ENCODE measurements at places on chromosomes 13 and 19.

DNA sequence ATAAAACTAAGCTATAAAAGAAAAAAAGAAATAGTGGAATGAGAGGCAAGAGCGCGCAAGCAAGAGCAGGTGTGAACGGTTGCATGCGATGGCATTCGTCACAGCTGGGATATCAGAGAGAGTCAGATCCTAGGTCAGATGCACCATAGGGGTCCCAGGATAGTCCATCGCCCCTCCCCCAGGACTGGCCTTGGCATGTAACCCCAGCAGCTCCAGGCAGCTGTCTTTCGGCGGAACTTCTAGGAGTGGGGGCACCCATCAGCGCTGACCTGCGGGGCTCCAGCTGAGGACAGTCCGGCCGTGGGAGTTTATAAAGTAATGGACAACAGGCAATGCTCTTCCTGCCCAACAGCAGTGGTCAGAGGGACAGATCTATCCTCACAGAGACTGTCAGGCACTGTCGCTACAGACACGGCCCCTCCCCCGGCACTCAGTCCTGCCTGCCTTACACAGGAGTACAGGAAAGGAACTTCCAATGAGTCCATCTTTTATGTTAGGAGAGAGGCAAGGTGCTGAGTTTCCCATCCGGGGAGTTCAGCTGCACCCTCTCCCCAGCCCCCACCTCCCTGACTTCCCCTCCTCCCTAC lies 1.4 kb downstream of the SIAH3 start:
- DNase-seq = no peak

GRCh38 chr13:54657588-54657987 lies 1629.0 kb downstream of the OLFM4 start:
- no peak for DNase-seq

DNA sequence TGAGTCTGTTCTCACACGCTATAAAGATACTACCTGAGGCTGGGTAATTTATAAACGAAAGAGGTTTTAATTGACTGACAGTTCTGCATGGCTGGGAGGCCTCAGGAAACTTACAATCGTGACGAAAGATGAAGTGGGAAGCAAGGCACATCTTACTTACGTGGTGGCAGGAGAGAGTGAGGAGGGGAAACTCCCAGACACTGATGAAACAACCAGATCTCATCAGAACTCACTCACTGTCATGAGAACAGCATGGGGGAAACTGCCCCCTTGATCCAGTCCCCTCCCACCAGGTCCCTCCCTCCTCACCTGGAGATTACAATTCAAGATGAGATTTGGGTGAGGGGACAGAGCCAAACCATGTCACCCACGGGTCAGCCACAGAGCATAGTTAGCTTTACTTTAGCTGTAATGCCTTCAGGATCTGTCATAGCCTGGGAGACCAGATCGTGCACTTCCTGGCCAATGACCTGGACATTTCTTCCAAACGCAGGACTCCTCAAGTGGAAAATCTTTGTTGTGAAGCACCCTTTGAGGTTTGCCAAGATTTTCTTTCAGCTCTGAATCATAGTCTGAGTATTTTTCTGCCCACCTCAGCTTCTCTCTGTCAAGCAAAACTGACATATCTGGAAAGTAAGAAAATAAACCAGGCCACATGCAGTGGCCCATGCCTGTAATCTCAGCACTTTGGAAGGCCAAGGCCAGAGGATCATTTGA lies 25.2 kb upstream of the HIF3A start:
- no peak for DNase-seq

DNA sequence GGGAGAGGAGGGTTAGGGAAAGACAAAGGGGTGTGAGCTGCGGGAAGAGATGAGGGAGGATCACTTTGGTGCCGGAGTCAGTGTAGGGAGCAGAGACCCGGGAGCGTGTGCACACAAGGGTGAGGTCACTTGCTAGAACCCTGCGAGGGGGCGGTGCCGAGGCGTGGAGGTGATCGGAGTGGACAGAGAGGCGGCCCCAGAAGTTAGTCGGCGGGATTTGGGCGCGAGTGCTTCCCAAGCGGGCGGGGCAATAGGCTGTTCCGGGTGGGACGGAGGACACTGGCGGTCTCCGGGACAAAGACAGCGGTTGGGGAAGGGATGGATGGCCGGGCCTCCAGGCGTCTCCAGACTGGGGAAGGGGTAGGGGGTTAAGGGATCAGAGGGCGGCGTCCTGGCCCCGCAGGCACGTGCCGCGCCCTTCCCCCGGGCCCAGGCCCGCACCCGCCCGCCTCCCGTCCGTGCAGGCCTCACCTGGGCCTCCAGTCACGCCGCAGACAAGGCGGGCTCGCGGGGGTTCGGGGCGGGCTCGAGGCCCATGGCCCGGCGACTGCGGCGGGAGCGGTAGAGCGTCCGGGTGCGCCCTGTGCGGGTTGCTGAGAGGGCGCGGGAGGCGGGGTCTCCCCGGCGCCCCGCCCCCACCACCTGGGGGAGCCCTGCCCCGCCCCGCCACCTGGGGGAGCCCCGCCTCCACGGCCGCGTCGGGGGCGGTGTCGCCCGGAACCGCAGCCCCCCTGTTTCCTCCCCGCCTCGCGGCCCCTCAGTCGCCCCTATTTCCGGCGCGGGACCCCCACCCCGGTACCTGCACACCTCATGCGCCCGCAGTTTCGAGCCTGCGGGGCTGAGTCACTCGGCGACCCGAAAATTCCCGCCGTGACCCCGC lies at the start of gene LPAR2:
Gene LPAR2, minus strand, starts transcription at position 600 of the 880 bp plus-strand sequence. CDS start 945 bp downstream, outside the sequence.
- DNase-seq = peak; percentile 80

DNA sequence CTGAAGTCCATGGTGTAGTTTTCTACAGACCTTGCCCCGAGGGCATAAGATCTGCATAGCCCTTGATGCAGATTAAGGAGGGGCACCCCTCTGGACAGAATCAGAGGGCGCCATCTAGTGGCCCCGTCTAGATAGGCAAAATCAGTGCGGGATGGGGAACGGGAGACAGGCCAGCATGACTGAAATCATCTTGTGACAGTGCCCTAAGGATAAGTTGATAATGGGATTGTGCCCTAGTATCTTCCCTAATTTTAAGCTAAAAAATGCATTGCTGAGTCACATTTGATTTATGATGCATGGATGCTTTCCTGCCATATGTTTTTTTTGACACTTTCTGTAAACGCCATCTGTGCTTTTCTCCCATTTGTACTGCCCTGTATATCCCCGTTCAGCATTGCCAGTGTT lies 19.0 kb upstream of the GPI start:
- peak; percentile 61 for DNase-seq

DNA sequence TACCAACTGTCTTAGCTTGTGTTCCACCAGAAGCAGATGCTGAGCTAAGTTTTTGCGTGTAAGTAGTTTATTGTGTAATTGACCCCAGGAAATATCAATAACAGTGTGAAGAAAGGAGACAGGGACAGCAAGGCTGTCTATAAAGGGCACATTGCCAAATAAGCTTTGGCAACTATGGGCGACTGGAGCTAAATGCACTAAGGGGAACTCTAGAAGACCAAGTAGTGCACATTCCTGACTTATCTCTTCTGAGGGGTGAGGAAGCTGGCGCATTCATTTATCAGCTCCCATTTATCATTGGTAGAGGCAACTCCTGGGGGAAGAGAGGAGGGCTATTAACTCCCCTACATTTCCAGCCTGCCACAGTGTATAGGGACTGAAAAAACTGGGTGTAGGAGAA lies 135.0 kb downstream of the DLEU7 start:
- DNase-seq = no peak
